ENCODE measurements at places on chromosomes 16 and 17.

- DNase-seq = peak; percentile 21
Observed at GRCh38 chr17:76234354-76234679, 6.0 kb downstream of the RNF157 start.

DNA sequence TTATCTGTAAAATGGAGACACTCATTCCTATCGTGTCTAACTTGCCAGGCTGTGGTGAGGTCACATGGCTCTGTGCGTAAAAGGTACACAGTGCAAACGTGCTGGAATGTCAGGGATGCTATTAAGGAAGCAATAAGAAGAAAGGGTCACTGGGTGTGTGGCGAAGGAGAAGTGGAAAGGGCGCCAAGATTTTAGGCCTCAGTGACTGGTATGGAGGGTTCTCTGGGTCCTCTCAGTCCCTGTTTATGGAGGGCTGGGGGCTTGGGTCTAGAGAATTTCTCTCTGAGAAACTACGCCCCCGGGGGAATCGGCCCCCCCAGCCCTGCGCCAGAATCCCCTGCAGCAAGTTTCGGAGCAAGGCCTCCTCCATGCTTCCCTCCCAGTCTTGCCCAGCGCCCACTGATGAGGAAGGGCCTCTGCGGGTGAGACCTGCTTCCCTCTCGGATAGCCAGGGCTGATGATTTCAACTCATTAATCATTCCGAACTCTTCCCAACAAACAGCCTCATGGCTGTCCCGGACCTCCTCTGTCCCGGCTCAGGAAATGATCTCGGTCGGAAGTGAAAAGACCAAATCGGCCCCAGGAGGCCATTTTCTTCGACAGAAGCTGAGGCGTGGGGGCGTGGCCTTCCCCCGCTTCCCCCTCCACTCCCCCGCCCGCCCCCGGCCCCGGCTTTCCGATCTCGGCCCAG lies 1.2 kb upstream of the HEXIM1 start:
- peak; percentile 68 for DNase-seq

- no peak for DNase-seq
Observed at GRCh38 chr16:12917246-12917645, 15.8 kb downstream of the SHISA9 start.

DNA sequence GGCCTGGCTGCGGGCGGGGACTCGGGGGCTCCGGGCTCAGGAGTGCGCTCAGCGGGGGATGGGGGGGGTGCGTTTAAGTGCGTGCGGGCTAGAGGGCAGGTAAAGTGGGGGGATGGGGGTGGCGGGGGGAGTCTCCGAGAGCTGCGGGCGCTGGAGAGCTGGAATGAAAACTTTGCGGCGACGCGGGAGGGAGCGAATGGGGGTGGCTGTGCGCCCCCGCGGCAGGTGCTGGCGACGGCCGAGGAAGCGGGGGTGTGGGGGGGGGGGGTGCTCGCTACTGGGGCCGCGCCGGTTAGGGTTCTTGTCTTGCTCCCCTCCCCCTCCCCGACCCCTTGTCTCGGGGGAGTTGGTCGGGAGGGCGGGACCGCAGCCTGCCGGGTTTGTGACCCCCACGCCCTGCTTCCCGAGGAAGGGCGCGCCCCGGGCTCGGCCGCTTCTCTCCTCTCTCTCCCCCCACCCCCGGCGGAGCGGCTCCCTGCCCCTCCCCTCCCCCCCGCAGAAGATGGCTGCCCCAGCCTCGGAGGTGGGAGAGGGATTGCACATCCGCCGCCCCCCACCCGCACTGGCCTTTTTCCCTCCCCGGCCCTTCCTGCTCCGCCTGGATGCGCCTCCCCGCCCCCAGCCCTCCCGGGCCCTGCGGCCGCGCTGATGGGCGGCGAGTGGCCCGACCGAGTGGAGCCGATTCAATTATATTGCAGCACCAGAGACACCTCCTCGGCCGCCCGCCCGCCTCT lies 649 bp downstream of the GSE1 start:
- peak; percentile 60 for DNase-seq

DNA sequence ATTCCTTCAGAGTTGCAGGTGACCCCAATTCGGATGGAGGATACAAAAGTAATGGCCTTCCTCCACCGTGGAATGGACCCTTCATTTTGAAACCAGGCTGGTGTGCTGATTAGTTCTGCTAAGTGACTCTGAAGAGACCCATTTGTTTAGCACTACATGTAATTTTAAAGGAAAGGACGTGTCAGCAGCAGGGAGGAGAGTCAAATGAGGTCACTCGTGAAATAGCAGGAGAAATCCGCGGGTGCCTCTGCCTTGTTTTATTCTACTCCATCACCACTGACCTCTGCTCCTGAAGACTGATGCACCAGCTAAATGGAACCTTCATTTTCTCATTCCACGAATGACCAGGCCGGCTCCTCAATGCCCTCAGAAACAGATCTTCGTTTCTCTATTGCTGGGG lies 589.2 kb downstream of the CDH11 start:
- DNase-seq = no peak

- peak; percentile 86 for DNase-seq
Observed at GRCh38 chr16:22353191-22353919, 21.1 kb downstream of the CDR2 start.

DNA sequence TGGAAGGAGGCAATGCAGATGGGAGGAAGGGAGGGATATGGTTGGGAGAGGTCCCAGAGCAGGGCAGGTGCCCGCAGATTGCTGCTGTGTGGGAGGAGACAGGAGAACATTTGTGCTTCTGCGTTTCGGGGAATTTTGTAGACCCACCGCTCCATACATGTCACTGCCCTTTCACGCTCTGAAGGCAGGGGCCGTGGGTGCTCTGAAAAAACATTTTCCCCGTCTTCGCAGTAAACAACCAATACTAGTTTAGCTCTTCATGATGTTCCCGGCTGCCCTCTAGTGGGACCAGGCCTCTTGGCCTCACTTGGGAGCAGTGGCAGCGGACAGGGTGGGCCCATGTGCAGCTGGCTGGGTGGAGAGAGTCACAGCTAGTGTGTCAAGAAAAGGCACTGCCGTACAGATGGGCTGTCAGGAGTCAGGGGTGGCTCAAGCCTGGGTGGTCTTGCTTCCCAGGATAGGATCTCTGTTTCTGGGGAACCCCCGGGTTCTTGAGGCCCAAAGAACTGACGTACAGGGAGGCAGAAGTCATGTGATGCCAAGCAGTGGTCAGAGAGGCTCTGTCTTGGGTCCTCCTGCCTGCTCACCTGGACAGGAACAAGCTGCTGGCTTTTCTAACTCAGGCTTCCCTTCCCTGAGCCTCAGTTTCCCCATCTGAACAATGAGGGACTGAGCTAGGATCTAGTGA lies 46.5 kb upstream of the CPNE2 start:
- peak; percentile 61 for DNase-seq
